Fibroblast of skin of right quadriceps (primary cell): ENCODE measurements at places on chromosomes 16 and 17.

DNA sequence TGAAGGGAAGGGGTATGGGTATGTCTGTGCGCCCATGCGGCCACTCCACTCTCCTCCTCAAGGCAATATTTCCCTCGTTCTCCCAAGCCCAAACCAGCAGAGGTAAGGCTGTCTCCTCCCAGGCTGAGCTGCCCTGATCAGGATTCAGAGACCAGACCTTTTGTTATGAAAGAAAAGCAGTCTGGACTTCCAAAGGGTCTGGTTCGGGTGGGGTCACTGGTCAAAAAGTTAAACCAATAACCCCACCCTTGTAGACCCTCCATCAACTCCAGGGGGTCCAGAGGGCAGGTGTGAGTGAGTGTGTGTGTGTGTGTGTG, 5.7 kb upstream of the DLX4 start:
- DNase-seq, result no peak

GRCh38 chr17:683499-684254, 31.0 kb downstream of the VPS53 start:
- no peak for DNase-seq

- DNase-seq, result no peak
Observed at GRCh38 chr16:57373117-57373947, 1.0 kb downstream of the CX3CL1 start.

- no peak for DNase-seq
Observed at GRCh38 chr17:20988001-20988636, 54.7 kb downstream of the USP22 start.

DNA sequence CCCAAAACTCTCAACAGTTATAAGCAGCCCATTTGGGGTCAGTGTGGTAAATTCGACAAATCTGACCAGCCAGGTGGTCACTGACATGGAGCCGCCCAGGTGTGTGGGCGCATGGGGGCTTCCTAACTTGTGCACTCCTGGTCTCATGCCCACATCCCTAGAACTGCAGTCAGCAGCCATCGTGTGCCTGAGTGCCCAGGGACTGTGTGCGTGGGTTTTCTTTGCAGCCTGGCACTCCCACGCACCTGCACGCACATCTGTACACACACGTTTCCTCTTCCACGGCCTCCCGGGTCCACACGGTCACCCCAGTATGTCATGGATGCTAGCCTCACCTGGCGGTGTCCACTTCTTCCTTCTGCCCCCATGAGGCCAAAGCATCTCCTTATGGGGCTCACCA, 38.9 kb upstream of the ZC3H18 start:
- no peak for DNase-seq
